ENCODE measurements at places on chromosomes 3 and 15.
A peak's percentile ranks its signal among the peaks of the same experiment; 100 is the strongest.

DNA sequence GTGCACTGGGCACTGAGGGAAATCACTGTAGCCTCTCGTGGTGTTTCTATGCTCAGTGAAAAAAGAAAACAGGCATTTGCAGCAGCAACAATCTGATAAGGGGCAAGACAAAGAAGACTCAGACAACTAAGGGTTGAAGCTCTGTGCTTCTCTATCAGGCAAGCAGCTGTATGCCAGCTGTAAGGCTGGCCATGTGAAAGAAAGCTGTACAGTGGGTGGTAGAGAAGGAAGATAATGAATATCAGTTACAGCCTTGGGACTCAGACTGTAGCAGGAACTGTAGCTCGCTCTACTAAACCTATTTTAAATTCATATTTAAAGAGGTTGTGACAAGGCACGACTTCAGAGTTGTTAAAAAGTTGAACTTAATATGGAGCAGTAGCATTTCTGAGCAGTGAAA lies 76.3 kb downstream of the VGLL3 start:
- DNase-seq = no peak

- DNase-seq = peak; percentile 17
These were observed 64.2 kb downstream of the SCAPER start for GRCh38 chr15:76840830-76841460.

DNA sequence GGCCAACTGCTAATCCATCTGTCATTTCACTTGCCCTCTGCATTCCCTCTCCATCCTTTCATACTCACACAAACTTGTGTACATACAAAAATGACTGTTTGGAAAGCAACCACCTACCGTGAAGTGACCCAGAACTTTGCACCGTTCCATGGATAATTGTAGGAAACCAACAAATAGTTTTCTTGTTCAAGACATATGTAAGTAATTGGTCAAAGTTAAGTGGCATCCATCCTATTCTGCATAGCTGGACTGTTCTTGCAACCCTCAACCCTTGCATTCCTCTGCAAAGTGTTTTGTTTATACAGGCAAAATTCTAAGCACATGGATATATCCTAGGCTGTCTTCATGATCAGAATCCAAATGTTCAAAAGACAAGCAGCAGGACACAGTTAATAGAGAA lies 592.5 kb downstream of the MECOM start:
- DNase-seq = no peak

DNA sequence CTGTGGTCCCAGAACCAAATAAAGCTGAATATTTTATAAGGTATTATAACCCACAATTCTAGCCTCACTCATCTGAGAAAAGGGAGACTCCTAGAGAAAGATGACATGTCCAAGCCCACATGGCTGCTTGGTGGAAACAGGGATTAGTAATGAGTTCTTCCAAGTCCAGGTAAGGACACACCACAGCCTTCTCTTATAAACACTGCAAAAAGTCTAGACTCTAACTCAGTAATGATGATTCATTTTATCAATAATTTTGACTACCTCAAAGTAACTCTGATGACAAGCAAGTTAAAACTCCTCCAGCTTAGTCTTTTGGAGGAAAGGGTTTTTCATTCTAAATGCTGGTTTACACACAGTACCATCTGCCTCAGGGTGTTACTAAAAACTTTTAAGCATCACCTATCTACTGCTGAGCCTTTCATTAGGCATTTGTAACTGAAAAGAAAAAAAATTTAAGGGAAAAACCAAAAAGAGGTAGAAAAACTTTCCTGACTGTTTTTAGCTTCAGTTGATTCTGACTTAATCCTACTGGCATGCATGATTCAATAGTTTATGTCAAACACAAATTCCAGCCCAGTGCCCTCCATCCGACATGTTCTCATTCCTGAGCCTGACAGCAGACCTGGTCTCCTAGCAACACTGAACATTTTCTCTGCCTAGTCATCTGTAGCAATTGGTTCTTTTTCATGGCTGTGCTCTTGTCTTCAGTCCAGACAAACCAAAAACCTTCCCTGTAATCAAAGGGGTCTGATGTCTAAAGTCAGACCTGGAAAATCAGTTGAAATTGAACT lies 43.9 kb downstream of the P3H2 start:
- no peak for DNase-seq

GRCh38 chr3:183215591-183216202 lies 37.4 kb upstream of the B3GNT5 start:
- no peak for DNase-seq

- DNase-seq = no peak
These were observed 92.0 kb downstream of the ALCAM start for GRCh38 chr3:105458518-105459215.

DNA sequence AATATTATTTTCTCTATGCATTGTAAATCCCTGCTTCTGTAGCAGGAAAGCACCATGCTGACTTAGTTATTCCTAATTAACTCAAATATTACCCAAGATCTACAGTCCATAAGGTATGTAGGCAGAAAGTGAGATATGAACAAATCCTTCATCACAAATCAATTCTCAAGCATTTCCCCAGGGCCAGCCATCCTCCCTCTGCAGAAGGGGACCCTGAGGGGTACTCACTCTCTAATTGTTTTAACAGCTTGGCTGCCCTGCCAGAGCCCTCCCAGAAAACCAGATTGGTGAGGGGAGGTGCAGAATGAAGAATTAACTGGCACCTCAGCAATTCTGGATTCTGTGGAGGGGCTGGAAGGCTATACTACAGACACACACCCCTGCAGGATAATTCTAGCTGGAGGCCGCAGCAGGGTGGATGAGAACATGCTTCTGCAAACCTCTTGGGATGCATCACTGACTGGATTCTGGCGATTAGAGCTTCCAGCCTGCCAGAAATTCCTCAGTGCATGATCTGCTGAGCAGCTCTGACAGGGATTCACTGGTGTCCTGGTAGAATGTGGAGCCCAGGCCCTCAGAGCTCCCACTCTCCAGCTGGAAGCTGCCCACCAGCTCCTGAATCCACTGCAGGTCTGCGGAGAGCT lies 88.6 kb upstream of the HERC1 start:
- DNase-seq = no peak

GRCh38 chr3:128996726-128997125 lies 2.9 kb upstream of the CFAP92 start:
- DNase-seq = no peak

DNA sequence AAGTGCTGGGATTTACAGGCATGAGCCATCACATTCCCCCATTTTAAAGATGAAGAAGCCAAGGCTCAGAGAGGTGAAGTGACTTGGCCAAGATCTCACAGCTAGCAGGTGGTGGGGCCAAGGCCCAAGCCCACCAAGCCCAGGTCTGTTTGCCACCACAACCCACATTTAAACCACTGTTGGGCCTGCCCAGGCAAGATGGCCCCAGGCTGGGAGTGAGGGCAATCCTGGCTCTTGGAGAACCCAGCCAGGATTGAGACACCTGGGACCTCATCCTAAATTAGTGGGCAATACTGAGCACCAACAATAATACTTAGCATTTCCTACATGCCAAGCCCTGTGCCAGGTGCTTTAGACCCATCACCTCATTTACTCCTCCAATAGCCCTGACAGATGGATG lies 6.9 kb downstream of the IGDCC3 start:
- no peak for DNase-seq

Measured in activated CD4-positive, alpha-beta T cell treated with anti-CD3 and anti-CD28 coated beads, Interleukin-2, Interleukin-6, amounts not matched to agents 100 ng/mL and 50 ng/mL, durations not matched to agents 16 hours and 8 hours (primary cell).